RWPE1 (cell line): ENCODE measurements at places on chromosomes 1 and 21.

DNA sequence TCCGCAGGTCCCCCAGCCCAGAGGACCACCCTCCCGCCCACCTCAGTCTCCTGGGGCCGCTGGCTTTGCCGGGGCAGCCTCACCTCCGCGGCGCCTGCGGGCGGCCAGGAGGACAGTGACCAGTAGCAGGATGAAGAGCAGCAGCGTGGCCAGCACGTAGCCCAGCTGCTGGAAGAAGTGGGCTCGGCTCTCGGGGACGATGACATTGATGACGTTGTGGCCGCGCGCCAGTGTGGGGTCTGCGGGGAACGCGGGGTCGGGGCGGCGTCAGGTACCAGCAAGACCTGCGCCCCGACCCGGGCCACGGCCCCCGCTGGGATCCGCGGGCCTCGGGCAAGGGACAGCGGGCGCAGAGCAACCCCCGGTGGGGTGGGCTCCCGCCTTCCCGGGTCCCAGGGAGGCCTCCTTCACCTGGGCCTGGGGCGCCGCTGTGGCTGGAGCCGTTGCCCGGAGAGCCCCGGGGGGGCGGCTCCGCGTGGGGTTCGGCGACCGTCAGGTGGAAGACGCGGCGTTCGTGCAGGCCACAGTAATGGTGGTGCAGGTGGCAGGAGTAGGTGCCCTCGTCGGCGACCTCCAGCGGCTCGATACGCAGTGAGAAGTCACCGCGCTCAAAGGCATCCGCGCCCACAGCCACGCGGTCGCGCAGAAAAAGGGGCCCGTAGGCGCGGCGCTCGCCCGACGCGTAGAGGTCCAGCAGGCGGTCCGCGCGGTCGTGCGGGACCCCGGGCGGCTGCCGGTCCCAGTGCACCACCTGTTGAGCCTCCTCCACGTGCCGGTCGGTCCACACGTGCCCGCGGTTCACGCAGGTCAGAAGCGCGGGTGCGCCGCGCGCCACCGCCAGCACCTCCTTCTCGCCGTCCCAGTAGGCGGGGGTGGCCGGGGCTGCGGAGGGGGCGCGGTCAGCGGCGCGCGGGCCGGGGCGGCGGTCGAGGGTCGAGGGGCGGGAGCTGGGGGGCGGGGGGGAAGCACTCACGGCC is 3.8 kb downstream of the MXRA8 start:
- no peak for DNase-seq

- no peak for DNase-seq
These were observed 62.6 kb upstream of the CYYR1 start for GRCh38 chr21:26635681-26636080.

DNA sequence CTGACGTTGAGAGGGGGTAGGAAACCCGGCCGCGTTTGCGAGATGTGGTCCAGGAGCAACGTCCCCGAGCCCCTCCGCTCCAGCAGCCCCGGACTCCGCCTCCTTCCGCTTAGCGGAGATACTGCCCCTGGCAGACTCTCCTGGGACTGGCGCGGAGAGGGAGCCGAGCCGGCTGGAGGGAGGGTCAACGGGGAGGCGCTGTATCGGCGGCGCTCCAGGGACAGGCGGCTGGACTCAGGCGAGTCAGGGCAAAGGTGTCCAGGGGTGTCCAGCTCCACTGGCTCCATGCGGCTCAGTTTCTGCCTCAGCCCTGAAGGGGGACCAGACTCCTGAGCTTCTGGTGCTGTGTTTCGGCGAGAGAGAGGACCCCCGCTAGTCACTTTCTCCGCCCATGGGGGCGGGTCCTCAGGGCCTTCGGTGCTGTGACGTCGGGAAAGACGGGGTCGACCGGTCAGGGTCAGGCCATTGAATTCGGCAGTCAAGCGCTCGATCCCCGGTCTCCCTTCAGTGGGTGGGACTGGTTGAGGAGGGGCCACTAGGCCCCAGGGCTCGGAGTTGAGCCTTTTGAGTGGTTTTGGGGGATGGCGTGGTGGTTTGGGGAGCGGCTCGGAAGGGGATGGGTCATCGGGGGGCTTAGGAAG is 2.8 kb upstream of the LIX1L start:
- no peak for DNase-seq

DNA sequence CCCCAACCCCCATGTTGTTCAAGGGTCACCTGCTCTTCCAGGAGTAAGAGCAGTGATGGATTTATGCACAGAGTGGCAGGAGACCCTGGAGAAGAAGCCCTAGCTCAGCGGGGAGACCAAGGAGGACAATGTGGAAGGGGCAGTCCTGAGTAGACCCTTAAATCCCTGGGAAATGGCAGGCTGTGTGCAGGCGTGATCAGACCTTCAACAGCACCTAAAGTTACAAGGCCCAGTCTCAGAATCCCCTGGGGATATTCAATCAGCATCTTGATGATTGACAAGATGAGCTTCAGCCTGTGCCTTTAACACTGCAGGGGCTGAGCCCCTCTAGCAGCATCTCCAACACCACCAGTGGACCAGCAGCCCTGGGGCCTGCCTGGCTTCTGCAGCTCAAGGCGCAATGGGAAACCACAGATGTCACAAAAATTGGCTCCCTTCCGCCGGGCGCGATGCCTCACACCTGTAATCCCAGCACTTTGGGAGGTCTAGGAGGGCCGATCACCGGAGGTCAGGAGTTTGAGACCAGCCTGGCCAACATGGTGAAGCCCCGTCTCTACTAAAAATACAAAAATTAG is 60.4 kb downstream of the IRF2BP2 start:
- DNase-seq: no peak

DNA sequence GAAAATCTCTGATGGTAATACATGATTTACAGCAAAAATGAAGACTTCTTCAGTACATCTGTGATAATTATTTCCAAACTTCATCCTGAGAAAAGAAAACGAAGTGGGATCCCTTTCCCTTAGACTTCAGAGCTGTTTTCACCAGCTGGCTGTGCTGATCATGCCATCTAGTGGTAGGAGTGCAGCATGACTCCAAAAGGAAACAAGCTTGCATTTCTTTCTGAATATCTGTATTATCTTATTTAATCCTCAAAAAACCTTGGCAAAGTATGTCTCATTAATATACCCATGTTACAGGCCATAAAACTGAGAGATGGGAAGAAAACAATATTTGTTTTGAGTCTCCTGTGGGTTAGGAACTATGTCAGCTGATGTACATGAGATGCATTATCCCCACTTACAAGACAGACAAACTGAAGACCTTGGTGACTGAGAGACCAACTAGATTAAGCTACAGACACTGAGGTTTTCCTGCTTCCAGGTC is 9.8 kb upstream of the GJA8 start:
- DNase-seq: peak; percentile 52

DNA sequence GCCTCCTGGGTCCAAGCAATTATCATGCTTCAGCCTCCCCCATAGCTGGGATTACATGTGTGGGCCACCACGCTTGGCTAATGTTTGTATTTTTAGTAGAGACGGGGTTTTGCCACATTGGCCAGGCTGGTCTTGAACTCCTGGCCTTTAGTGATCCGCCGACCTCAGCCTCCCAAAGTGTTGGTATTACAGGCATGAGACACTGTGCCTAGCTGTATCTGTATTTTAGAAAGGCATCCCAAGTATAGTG is 69.3 kb downstream of the NKAIN1 start:
- no peak for DNase-seq

DNA sequence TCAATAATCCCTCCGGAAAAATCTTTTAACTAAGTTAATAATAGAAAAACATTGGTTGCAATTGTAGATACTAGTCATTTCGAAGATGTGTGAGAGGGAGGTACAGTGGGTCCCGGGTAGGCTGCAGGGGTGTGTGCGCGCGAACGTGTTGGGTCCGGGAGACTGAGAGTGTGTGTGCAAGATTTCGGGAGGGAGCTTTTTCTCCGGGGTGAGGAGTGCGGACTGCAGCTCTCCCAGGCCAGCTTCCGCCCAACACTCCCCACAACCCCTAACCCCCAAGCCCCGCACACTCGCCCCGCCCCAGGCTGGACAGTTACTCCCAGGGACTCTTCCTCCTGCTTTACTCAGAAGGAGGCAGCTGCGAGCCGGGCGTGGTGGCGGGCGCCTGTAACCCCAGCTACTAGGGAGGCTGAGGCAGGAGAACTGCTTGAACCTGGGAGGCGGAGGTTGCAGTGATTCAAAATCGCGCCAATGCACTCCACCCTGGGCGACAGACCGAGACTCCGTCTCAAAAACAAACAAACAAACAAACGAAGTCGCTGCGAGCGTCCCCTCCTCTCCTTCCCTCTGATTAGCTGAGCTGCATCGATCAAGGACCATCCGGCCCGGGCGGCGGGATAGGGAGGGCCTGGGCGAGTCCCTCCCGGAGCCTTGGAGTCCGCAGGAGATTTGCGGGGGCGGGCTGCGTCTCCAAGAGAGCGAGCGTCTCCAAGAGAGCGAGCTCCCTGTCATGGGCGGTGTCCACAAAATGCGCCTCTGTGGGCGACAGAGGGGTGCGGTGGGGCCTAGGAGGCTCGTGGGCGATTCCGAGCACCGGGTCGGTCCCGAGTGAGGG is 28.3 kb upstream of the PPM1J start:
- no peak for DNase-seq

DNA sequence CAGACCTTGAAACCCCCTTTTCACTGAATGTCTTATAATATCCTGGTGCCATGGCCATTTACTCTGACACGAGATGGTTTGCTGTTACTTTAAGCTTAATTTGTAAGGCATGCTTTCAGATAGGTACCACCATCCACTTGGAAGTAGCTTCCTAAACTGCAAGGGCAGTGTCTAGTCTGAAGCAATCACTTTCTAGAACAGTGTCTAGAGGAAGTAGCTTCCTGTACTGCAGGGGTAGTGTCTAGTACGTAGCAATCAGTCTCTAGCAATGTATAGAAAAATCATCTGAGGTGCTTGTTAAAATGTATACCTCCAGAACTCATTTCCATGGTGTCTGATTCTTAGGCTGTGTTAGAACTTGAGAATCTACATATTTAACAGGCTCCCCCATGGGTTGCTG is 42.5 kb downstream of the ZBTB40 start:
- no peak for DNase-seq

- DNase-seq: no peak
These were observed 58.9 kb downstream of the TNFSF18 start for GRCh38 chr1:172991674-172992400.

- DNase-seq: no peak
These were observed 215.5 kb downstream of the CAMTA1 start for GRCh38 chr1:7000720-7001119.

DNA sequence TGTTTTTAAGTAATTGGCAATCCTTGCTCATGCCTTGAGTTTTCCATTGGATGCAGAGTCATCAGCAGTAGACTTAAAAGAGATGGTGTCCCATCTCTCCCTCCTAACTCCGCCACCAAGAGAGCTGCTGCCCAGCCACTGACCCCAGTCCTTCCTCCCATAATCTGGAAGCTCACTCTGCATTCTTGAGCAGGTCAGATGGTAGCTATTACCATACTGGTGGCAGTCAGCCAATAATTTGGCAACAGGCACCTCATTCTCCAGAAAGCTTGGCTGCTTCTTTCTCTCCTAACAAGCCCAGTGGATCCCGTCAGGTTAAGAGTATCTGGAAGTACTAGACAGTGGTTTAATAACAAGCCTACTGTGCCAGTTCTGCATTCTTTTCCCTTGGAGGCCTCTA is 272.1 kb downstream of the ZNF648 start:
- no peak for DNase-seq

DNA sequence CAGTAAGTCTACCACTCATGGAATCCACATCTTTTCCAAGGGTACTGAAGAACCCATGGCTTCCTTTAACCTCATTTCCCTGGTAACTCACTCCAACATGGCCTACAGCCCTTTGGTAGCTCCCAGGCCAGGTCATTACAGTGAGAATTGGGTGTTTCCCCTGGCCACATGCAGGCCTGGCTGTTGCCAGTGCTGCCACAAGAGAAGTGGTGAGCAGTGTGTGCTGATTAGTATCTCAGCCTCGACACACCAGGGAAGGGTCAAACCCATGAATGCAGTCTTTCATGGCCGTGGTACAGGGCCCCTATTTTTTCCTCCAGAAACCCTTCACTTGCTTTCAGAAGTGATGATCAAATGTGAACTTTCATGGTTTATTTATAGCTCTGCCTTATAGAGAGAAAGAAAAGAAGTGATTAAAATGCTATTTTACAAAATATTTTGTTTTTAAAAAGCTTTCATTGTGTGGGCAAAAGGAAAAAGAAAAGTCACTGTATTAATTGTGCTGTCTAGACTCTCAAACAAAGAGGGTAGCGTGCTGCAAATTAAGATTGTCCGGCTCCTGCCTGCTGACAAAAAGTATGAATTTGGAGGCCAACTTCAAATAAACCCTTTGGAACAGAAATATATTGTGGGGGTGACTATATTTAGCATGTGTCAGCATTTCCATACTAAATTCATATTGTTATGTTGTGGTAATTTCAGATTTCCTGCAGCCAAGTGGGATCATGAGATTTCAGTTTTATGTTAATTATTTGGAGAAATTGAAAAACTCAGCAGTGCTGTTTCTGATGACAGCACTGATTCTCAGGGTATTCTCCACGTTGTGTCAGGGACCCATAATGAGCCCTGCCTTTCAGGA is 62.0 kb upstream of the HOOK1 start:
- DNase-seq: no peak

GRCh38 chr21:29232530-29233255 is 66.0 kb upstream of the BACH1 start:
- DNase-seq: peak; percentile 36

DNA sequence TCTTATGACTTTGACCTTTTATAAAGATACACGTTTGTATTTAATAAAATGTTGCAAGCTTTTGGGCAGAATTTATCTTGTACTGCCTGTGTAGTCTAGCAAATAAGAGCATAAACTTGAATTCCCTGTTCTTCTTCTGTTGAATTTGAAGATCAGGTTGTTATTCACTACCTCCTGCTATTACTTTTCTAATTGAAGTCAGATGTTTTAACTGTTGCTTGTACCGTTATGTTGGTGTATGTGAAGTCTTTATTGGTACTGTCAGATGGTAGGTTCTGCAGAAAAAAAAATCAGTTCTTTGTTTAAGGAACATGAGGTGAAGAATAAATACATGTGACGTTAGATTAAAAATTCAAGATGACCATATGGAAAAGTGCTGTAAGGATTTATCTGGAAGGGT is 69.1 kb downstream of the DYRK1A start:
- DNase-seq: no peak
